ENCODE measurements at places on chromosomes 12 and 14.

GRCh38 chr12:100128512-100128908 is 14.2 kb downstream of the BLTP3B start:
- peak; percentile 63 for DNase-seq

GRCh38 chr12:106861984-106862916 is 87.8 kb downstream of the RIC8B start:
- peak; percentile 86 for DNase-seq

DNA sequence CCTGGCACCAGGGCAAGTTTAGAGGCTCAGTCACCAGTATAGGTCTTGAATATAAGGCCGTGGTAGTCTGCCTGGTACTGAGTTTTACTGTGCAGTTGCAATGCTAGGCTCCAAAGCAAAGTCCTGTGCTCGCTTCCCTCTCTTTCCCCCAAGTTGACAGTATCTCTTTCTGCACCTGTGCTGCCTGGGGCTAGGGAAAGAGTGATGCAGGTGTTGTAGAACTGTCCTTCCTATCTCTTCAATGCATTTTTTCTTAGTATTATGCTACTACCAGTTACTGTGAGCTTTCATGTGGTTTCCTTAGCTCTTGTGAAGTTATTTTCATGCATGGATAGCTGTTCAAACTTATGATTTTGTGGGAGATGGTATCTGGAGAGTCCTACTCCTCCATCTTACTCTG is 359.2 kb downstream of the SYT1 start:
- no peak for DNase-seq

DNA sequence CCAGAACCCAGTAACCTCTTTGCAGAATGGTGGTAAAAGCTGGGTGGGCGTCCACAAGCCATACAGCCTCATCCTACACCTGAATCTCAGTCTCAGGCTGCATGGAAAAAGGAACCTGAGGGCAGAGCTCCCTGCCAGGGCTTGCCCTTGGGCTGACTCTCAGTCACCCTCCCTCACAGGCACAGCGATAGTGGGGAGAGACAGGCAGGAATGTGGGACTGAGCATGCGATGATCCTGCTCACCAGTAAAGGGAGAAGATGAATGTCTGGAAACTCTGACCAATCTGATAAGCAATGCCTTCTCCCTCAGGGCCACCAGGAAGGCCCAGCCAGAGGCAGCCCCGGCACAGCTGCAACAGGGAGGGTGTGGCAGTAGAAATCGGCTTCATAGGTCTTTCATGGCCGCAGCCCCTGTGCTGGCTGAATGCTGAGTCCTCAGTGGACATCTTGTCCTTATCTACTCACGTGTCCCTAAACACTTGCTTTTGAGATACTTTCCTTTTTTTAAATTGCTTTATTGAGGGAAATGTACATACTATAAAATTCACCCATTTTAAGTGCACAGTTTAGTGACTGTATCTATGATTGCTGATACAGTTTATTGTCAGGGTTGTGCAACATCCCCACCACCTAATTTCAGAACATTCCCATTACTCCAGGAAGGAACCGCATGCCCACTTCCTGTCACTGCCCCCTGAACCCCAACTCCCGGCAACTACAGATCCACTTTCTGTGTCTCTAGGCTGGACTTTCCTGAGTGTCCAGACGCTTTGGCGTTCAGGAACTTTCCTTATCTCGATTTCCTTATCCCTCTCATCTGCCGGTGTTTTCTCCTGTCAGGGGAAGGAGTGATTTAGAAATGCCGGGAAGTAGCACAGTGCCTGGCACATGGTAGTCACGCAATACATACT is 258.1 kb downstream of the PCNX1 start:
- peak; percentile 81 for DNase-seq

GRCh38 chr12:116959845-116960514 is 49.2 kb downstream of the FBXW8 start:
- DNase-seq, result no peak

GRCh38 chr12:74538491-74539258 is 1.0 kb downstream of the ATXN7L3B start:
- DNase-seq, result peak; percentile 16

- DNase-seq, result no peak
Measured at GRCh38 chr14:77556946-77557345, 58.3 kb upstream of the ISM2 start.

DNA sequence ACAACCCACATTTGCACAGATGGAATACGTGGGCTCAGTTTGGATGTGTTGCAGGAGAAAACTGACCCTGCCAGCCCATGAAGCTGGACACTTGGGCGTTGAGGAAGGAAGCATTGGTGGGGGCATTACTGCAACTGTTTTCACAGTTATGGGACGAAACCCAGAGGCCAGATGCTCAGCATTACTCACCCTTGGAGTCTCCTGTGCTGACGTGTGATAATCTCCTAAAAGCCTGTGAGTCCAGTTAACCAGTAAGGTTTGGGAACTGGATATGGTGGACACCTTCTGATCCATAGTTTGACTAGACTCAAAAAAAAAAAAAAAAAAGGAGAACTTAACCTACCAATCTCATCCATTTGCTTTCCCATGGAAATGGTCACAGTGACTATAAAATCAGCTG is 52.8 kb upstream of the EGLN3 start:
- no peak for DNase-seq

DNA sequence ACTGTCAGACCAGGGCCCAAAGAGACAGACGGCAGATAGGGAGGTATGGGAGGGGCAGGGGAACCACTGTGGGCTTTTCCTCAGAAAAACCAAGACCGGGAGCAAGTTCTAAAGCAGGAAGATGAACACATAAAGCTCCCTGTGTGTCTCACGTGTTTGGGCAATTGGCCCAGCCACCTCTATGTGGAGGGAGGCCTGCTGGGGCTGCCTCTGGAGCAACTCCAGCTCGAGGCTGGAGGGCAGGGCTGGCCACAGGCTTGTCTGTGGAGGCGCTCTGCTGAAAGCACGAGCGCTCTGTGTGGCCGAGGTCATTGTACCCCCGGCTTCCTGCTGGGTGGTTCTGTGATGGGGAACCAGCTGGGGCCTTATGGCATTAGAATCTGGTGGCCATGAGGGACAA is 36.4 kb downstream of the TRAFD1 start:
- DNase-seq, result no peak

DNA sequence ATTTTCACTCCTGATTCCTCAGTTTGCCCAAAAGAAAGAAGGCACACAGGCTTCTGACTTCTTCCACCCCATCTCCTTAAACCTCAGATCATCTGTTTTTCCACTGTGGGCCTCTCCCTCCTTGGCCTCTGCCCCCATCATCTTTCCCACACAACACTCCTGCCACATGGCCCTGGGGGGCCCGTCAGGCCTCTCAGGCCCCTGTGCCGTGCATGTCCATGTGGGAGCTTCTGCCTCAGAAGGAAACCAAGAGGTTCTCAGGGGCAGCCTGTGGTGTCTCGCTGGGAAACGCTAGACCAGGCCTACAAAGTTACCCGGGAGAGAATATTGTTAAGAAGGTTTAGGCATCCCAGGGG is 8.0 kb downstream of the KLHL33 start:
- DNase-seq, result no peak

DNA sequence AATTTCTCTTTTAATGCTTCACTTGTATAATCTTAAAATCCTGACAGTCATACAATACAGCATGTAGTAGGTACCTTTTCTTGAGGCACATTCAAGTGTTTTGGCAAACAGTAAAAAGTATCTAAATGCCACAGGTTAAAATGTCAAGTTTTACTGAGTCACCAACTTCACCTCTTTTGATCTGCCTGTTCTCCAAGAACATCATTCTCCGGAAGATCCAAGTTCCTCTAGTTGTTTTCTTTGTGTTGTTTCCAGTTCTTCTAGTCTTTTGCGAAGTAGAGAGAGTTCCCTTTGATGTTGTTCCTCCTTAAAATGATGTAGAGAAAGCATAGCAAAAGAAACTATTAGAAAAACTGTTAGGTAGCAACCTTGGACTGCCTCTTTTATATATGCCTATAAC is 151.1 kb downstream of the CEP83 start:
- no peak for DNase-seq

DNA sequence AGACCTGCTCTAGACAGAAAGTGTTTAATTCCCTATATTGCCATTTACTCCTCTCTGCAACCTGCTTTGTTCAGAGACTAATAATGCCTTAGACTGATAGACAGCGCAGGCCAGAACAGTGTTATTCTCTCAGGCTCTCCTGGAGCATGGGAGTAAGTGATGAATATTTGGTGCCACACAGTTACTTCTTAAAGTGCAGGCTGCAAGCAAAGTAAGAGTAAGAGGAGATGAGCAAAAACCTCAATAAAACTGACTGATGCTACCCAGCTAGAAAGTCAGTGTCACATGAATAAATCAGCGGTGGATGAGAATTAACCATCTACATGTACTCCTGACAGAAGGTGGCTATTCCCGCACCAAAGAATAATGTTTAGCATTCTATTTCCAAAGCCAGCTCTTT is 9.9 kb downstream of the TRIM9 start:
- DNase-seq, result no peak

- DNase-seq, result no peak
Measured at GRCh38 chr12:116261525-116262100, 15.9 kb downstream of the MED13L start.

- peak; percentile 100 for DNase-seq
Measured at GRCh38 chr12:12870465-12870864, 20.9 kb upstream of the GPRC5A start.

- no peak for DNase-seq
Measured at GRCh38 chr12:50411051-50411660, 10.5 kb downstream of the LARP4 start.

DNA sequence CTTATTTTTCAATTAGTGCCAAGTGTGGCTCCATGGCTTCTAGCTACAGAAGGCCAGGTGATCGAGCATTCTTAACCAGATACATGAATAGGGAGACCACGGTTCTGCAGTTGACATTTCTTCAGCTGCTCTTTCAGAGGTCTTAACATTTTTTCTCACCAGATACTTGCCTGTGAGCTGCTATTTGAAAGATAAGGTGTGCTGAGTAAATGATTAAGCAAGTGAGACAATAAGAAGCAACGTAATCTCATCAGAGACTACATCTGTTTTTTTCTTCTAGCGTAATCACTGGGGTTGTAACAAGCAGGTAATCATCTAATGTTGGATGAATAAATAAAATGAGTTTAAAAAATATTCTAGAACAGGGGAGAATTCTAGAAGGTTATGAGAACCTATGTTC is 912.9 kb downstream of the DIO2 start:
- no peak for DNase-seq

GRCh38 chr12:57465747-57466505 is 6.3 kb downstream of the GLI1 start:
- DNase-seq, result no peak

GRCh38 chr14:99910337-99911309 is 117.4 kb downstream of the EML1 start:
- DNase-seq, result peak; percentile 93

DNA sequence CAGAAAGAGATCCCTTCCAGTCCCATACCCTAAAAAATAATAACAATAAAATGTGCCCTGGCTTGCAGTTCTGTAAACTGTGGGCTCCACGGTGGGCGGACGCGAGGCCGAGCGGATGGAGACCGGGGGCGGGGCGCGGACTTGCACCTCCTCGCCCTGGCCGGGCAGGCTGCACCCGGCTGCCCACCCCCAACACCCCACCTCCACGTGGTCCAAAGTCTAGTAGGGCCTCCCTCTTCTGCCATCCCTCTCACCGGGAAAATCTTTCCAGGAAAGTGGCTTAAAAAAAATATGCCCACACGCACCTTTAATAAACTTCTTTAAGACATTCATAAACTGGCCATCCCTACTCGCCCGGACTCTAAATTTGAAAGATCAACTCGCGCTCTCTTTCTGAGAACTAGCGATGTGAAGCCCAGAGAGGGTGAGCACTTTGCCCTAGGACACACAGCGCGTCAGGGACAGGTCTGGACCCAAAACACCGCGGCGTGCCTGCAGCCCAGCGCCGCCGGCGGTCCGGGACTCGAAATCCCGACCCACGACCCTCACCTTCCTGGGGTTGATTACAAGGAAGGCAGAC is 1.9 kb upstream of the BCL11B start:
- DNase-seq, result no peak

- DNase-seq, result peak; percentile 17
Measured at GRCh38 chr12:107126796-107127481, 33.6 kb upstream of the CRY1 start.

GRCh38 chr12:2495417-2496112 is 299.2 kb upstream of the FKBP4 start:
- DNase-seq, result no peak

Measured in EH (cell line).